ENCODE measurements at places on chromosomes 2 and 18. TPM values are rescaled to one million over a fixed set of nuclear protein-coding genes. Genes with fewer than 3 reads are reported as not detected.

DNA sequence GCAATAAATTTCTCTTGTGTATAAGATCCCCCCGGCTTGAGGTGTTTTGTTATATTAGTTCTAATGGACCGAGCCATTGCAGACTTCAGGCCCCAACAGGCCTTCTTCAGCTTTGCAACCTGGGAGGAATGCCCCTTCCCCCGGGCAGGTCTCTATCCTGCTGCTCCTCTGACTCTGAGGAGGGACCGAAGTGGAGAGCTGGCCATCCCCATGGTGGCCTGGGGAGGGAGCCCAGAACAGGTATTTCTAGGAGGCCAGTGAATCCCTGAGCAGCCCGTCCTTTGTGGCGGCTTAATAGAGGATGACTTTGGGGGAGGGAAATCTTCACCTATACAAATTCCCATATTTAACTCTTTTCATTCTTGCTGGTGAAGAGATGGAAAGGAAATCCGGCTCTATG, 715.8 kb upstream of the SOX11 start:
- DNase-seq = no peak
- no peak overlapping the region for H3K4me3 ChIP-seq
- H3K27me3 ChIP-seq = no peaks in the 10 kb centered on the region
- H3K36me3 ChIP-seq = peaks cover 5% of the 10 kb centered on the region
- H3K4me1 ChIP-seq = no peaks in the 10 kb centered on the region

Gene GPAT2
- 4.0 TPM for total RNA-seq

GRCh38 chr2:213164263-213164662, 12.9 kb upstream of the IKZF2 start:
- no peaks in the 10 kb centered on the region for H3K27me3 ChIP-seq
- H3K4me1 ChIP-seq = peaks cover 33% of the 10 kb centered on the region
- no peaks in the 10 kb centered on the region for H3K36me3 ChIP-seq
- DNase-seq = no peak

DNA sequence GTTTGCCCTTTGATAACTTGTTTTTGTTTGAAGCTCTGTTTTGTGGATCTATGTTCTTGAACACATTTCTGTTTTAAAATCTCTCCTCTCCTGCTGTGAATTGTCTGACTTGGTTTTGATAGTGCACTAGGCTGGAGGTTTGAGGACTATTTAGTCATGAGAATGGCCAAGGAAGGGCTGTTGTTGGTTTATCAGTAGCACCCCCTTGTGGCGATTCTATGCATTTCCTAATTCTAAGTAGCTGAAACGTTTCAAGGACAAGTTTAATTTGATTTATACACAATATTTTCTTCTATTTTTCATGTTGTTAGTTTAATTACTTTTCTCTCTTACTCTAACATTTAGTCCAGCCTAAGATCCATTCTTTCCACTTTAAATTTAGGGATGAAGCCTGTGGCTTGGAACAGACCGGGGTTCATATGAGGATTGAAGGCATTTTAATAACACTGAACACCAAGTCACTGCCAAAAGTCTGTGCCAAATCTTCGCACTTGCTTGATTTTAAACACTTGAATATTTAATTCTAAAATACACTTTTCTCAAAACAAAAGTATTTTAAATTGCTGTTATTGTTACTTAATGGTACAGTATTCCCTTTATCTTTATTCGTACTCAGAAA, 166.0 kb downstream of the SOCS6 start:
- peak; percentile 61 for DNase-seq
- H3K27ac ChIP-seq = no peak overlapping the region
